ENCODE measurements at places on chromosomes 1 and 21.

- no peak for DNase-seq
Measured at GRCh38 chr1:59593798-59594790, 220.7 kb upstream of the HOOK1 start.

DNA sequence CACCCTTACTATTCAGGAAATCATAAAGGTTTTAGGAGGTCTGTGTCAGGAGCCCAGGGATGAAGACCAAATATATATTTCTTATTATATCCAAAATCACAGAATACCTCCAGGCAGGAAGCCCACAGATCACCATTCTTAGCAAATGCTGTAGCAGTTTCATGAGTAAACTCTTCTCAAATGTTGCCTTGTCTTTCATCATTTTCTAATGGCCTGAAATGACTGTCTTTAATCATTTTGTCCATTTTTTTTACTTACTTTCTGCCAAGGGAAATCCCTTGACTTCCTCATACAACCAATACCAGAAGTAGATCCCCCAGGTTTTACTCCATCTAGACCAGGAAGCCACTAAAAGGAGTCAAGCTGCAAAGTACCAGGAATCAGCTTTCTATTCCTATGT is 32.4 kb downstream of the PSMG1 start:
- DNase-seq: no peak

DNA sequence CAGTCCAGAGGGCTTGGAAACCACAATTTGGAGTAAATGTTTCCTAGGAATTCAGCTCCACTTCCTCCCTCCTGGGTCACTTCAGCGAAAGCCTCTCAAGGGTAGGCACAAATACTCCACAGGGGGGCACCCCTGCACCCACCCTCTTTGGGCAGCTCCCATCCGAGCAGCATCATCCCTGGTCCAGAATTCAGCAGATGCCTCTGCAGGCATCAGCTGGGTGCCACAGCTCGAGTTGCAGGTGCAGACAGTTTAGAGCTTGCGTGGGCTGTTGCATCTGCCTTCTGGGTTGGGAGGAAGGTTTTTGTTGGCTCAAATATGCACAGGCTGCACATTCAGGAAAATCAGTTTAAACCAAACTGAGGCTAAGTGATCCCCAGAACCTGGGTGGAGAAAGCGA is 25.0 kb downstream of the KANK4 start:
- no peak for DNase-seq

DNA sequence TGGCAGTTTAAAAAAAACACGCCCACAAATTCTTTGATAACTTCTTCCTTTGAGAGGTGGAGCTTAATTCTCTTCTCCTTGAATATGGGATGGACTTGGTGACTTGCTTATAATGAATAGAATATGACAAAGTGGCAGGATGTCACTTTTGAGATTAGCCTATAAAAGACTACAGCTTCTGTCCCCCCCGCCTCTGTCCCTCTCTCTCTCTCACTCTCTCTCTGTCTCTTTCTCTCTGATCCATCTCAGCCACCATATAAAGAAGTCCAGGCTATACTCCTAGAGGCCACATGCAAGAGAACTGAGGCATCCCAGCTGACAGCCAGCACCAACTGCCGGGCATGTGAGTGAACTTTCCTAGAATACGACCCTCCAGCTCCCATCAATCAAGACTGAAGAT is 7.7 kb upstream of the DMBX1 start:
- no peak for DNase-seq

DNA sequence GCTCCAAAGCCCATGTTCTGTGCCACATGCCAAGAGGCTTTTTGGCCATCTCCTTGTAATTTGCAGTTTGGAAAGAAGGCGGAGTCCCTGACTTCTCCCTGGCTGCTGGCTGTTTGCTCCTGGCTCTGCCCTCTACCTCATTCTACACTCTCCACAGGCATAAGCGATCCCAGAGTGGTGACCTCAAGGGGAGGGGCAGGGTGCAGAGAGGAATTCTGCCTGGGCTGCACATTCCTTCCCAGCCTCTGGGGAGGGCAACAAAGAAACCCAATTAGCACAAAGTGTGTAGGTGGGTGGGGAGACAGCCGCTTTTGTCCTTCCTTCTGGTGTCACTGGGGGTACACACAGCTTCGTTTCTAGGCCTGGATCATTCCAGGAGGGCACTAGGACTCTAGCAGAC is 95.3 kb downstream of the HIVEP3 start:
- no peak for DNase-seq

GRCh38 chr1:206867716-206868115 is 2.3 kb downstream of the IL20 start:
- no peak for DNase-seq

DNA sequence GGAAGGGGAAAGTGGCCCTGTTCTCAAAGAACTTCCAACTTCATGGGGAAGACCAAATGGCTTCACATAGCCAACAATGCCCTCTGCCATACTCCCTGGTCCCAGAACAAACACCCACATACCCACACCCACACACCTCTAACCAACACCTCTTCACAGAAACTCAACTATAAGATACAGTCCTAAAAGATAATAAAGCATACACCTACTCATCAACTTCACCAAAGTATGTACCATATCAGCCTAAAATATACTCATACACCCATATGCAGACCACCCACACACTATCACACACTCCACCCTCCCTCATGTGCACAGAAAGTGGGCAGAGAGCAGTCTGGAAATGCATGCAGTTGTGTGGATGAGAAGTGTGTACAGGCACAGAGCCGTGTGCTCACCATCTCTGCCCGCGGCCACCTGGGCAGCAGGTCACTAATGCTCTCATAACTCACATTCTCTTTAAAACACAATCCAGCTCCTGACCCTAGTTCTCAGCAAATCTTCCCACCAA is 27.7 kb downstream of the IQGAP3 start:
- DNase-seq: no peak

Data from stimulated activated CD8-positive, alpha-beta memory T cell treated with anti-CD3 and anti-CD28 coated beads, Interleukin-15, amount 100 ng/mL, for 4 hours (primary cell).